CD4-positive, alpha-beta T cell treated with Interleukin-21 for 1 hour (primary cell): ENCODE measurements at places on chromosomes 5 and 9.

DNA sequence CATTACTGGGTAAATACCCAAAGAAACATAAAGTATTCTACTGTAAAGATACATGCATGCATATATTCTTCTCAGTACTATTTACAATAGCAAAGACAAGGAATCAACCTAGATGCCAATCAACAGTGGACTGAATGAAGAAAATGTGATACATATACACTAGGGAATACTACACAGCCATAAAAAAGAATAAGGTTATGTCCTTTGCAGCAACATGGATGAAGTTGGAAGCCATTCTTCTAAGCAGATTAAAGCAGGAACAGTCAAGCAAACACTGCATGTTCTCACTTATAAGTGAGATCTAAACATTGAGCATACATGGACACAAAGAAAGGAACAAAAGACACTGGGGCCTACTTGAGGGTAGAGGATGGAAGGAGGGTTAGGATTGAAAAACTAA lies 39.6 kb upstream of the NDUFS4 start:
- DNase-seq, result no peak

- no peak for DNase-seq
Observed at GRCh38 chr9:32647671-32648070, 12.2 kb upstream of the TAF1L start.

DNA sequence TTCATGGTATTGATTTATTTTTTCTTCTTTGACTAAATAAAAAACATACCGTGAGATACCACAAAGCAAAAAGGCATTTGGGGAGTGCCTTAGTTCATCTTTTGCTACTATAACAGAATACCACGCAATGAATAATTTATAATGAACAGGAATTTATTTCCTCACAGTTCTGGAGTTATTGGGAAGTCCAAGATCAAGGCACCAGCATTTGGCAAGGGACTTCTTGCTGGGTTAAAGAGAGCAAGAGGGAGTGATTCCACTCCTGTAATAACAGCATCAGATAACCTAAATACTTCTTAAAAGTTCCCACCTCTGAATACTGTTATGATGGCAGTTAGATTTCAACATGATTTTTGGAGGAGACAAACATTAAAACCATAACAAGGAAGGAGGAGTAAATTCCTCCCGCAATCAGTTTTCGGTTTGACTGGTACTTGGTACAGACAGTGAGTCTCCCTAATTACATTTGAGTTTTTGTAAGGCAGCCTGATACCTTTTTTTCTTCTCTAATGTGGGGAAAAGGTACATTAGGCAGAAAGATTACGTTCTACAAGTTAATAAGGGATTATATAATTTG lies 8.8 kb upstream of the OMD start:
- DNase-seq, result no peak

DNA sequence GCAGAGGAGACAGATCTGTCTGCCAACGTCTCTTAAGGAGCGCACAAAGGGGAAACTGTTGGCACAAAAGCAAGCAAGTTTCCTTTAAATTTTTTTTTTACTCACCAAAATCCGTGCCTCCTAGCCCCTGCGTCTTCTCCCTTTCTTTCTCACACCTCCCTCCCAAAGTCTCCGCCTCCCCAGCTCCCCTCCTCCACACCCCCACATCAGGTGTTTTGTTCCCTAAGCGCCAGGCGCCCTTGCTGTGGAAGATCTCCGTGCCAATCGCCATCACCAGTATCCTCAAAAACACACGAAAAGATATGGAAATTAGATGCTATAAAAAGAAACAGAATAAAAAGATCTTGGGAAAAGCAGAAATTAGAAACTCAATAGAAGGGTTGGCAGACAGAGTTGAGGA lies 87.6 kb downstream of the DRD1 start:
- DNase-seq, result no peak

DNA sequence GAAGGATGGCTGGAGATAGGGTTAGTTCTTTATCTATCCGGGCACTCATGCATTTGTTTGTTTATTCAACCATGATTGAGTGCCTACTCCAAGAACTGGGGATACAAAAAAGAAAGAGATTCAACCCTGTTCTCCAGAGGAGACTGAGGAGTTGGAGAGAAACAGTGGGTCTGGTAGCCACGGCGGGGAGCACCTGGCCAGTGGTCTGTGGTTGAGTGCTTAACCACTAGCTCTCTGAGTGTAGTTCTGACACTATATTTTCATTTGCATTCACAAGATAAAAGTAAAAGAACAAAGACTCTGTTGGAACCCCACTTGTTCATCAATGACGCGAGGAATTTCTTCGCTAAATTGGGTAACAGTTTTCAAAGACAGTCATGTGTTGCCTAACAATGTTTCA lies 295.5 kb upstream of the MSX2 start:
- no peak for DNase-seq

DNA sequence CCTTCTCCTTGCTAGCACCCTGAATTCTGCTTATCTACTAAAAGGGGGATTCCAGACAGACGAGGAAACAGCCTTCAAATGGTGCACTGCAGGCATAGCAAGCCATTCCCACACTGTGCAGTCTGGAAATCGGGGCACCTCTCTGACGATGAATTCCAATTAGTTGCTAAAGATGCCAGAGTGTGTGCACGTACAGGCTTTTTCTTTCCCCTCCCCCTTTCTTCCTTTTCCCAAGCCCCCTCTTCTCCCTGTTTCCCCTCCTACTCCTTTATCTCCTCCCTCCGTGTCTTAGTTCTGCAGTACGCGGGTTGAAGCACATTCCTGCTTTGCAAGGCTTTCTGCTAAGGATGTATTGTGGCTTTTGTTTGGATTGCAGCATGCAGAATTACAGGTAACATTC lies at the start of gene GPR21:
Gene GPR21, plus strand, starts transcription at position 316 of the 400 bp plus-strand sequence. CDS start 900 bp downstream, outside the sequence.
- no peak for DNase-seq

DNA sequence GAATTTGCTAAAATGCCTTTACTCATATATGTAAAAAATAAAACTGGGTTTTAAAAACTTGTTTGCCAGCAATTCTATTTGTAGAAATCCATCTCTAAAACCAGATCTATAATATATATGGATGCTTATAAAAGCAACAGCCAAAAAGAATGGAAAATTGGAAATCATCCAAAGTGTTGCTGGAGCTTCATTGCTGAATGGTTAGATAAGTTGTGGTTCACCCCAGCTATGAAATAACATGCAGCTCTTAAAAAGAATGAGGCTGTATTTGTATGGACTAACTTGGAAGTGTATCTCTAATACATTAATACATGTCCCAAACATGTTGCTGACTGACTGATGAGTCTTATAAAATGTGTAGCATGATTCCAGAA lies 76.2 kb downstream of the STK10 start:
- DNase-seq, result no peak

DNA sequence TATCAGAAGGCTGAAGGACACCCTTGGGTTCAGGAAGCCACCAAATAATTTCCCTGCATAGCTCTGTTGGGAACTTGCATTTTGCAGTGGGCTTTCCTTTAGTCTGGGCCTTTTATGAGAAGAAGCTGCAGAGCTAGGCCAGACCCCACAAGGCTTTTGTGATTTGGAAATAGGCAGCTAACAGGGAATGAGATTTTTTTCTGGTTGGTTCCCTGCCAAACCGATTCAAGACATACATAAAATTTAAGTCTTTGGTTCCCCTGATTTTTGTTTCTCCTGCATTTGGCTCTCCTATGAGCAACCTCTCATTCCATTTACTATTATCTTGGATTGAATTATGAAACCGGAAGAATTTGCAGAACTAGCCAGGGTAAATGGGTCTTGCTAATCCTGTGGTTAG lies 81.5 kb upstream of the PTCH1 start:
- DNase-seq, result no peak

DNA sequence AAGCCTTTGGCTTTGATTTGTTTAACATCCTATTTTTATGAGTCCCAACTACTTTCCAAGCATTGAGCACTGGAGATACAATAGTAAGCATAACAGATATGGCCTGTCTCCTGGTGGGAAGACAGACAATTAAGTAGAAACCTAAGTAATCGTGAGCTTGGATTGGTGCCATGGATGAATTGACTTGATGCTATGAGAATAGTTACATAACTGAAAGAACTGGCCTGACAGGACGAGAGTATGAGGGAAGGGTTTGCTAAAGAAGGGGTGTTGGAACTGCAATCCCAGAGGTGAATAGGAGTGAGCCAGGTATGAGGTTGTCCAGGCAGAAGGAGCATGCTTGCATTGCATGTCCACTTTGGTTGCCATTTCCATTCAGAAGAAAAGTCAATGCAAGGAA lies 52.4 kb downstream of the GPR21 start:
- DNase-seq, result no peak

DNA sequence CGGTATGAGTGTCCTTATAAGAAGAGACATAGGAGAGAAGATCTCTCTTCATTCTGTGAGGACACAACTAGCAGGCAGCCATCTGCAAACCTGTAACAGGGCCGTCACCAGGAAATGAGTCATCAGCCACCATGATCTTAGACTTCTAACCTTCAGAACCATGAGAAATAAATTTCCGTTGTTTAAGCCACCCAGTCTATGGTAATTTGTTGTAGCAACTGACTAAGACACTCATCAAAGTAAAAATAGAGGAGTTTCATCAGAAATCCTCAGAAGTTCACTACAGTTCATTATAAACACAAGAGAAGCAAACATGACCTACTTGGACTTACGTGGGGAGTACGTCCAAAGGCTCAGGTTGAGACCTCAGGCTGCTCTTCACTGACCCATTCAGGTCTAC lies 357.7 kb downstream of the SEMA5A start:
- DNase-seq, result no peak

DNA sequence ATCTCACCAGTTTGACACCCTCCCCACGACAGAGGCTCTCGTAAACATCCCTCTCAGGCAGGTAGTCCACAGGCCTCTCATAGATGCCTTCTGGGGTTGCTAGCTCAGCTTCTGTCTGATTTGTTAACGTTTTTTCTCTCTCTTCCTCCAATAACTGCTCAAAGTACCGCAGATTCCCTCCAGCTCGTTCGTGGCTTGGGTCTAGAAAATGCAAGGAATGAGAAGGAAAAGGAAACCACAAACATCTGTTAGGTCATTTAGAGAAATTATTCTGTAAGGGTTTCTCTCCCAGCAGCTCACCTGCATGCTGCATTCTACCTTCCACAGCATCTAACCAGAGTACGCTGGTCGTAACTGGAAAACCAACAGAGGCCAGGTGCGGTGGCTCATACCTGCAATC lies 18.5 kb downstream of the P4HA2 start:
- no peak for DNase-seq

GRCh38 chr5:143453720-143454119 lies 50.2 kb upstream of the NR3C1 start:
- no peak for DNase-seq

DNA sequence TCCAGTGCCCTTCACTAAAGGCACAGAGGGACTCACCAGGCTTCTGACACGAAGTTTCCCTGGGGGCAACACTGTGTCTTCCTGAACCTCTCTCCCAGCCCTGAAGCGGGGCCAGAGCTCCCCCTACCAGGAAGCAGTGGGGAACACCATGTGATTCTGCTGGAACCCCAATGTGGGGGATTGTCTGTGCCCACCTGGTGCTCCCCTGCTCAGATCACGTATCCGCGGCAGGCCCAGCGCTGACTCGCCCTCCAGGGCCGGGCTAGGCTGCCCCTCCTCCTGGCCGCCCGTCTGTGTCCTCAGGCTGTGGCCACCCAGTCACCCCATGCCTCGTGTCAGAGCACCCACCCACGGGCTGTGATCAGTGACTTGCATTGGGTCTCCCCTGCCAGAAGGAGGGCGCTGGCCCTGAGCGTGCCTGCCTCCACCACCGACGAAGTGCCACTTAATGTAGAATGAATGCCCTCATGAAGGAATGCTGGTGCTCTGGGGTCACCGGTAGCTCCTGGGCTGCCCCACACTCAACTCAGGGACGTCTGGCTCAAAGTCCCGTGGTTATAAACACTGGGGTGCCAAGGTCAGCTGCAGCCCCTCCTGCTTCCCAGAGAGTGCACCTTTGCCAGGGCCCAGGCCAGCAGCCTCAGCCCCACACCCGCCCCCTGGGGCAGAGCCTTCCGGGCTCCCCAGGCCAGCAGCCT lies 22.1 kb downstream of the SARDH start:
- peak; percentile 37 for DNase-seq

GRCh38 chr5:58133631-58134296 lies 326.1 kb downstream of the PLK2 start:
- DNase-seq, result no peak

DNA sequence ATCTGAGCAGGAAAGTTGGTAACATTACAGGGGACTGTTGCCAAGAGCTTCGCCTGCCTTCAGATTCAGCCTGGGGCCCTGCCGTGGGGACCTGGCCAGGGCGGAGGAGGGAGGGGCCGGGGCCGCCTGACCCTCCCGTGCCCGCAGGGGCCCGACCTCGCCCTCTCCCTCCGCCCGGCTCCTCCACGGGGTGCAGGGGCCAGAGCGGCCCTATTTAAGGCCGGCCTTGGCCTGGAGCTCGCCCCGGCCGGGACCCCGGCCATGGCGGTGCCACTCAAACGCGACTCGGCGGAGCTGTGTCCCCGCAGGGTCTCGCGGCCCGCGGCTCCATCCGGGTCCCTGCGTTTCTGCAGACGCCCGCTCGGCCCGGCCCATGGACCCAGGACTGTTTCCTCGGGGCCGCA lies 757 bp downstream of the TMEM250 start:
- no peak for DNase-seq

DNA sequence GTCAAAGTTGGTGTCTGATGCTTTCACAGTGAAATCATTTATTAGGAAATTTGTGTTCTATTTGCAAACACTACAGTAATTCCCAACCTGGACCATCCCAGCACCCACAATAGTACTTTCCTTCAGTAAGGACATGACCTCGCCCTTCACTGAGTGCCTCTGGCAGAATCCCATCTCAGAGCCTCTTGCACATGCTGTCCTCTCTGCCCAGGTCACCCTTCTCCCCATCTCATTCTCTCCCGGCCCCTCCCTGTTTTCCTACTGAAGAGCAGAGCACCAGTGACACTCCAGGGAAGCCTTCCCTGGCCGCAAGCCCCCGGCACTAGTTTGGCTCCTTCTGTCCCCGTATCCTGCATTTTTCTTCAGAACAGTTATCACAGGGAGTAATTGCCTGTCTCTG lies 220.4 kb downstream of the MAPKAP1 start:
- no peak for DNase-seq

DNA sequence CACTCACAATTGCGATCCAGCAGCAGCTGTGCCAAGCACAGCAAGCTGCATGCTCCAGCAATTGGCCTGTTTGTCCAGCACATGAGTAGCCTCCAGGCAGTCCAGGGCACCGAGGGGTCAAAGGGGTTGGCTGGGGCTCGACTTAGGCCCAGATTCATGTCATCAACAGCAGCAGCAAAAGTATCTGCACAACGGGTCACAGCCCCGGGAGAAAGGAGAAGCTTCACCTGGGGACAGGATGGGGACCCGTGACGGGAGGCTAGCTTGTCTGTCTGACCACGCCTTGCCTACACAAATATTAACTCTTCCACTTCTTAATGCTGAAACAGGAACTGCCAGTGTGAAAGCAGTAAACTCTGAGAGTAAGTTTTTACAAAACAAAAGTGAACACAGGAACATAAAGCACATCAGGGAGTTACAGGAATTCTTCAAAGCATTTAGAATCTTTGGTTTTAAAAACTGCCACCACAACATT lies 191.2 kb downstream of the PIK3R1 start:
- peak; percentile 19 for DNase-seq

GRCh38 chr5:111935835-111936234 lies 178.8 kb upstream of the NREP start:
- no peak for DNase-seq
